ENCODE measurements at places on chromosomes 13 and 19.
A peak's percentile ranks its signal among the peaks of the same experiment; 100 is the strongest.

DNA sequence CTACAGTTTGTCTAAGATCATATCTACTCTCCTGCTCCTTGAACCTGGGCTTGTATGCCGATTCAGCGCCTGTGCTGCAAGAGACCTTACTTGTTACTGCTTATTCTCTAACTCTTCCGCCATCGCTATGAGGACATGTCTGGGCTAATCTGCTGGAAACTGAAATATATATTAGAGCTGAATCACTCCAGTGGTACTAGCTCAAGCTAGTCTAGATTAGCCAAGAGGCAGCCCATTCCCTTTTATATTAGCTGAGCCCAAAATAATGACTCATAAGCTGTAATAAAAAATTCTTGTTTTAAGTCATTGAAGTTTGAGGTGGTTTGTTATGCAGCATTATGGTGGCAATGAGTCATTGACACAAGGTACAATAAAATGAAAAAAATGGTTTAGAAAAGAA is 52.8 kb downstream of the SLC6A16 start:
- no peak for DNase-seq

- no peak for DNase-seq
Observed at GRCh38 chr19:42122691-42123607, 9.3 kb downstream of the POU2F2 start.

DNA sequence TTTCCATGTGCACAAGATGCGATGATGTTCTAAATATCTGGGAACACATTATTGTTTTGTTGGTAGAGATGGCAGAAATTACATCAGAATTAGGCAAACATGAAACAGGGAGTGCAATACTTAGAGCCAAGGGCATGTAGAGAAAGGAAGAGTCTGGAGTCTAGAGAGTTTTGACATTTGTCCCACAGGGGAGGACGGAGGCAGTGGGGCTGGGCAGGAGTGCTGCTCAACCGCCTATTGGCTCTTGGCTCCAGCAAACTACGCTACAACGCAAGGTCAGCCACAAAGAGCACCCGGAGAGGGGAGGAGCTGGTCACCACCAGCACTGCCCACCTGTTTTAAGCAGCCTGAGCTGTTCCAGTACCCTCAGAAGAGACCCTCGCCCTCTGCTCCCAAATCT is 108.3 kb downstream of the ABCC4 start:
- DNase-seq, result no peak

DNA sequence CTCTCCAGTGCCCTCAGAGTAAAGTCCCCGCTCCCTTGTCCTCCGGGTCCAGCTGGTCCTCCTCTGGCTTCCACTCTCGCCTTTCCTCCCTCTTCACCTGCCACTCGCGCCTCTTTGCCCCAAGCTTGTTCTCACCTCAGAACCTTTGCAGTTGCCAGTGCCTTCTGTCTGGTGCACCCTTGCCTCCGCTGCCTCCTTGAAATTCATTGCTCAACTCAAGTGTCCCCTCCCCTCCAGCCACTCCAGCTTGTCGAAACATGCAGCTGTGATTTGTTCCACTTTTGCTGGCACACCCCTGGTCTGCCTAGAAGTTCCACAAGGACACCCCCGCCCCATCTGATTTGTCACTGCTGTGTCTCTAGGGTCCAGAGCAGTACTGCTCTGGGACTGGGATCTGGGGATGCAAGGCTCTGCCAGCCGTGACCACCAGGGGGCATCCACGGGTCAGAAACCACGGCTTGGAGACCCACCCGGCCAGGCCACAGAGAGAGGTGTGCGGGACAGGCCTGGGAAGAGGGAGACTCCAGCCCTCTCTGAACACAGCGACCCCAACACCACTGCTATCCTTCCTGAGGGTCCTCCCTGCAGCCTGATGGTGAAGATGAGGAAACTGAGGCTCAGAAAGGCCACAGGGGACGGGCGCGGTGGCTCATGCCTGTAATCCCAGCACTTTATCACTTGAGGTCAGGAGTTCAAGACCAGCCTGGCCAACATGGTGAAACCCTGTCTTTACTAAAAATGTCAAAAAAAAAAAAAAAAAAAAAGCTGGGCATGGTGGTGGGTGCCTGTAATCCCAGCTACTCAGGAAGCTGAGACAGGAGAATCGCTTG is 49.9 kb downstream of the AP1M1 start:
- DNase-seq, result peak; percentile 11

DNA sequence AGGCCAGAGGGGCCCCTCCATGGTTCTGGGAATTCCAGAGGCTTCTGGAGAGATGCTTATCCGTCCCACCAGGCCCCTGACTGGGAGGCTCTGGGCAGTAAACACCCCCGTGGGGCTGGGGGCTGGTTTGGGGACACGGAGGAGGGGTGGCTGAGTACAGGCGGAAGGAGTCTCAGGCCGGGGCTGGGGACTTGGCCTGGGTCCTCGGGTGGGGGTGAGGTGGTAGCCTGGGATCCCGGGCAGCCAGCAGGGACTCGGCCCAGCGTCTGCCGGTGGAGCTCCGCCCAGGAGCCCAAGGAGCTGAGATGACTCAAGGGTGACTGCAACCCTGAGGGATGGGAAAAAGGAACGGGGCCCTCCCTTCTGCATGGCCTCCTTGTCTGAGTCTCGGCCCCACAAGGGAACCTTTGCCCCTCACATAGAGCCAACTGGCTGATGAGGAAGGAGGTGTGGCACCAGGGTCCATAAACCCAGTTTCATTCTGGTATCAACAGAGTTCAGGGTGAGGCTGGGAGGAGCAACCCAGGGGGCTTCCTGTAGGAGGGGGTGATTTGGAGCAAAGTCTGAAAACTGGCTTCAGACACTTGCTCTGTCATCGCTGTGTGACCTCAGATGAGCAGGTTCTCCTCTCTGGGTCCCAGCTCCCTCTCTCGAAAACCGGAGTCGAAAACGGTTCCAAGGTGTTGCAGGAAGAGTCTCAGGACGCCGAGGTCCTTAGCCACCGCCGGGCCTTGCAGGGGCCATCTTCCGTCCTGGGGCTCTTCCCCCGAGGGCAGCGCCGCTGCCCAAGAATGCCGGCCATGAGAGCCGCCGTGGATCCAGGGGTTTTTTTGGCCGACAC is 809 bp downstream of the MISP start:
- DNase-seq, result no peak

All from DMS153 (cell line).